ENCODE measurements at places on chromosomes 7 and 10.
A peak's percentile ranks its signal among the peaks of the same experiment; 100 is the strongest.

GRCh38 chr10:12201543-12201942 lies 5.6 kb downstream of the CDC123 start:
- no peak for DNase-seq

GRCh38 chr7:106166651-106167342 lies 54.7 kb upstream of the SYPL1 start:
- DNase-seq = no peak

- DNase-seq = no peak
Observed at GRCh38 chr7:111074748-111075146, 16.2 kb upstream of the LRRN3 start.

GRCh38 chr10:14362104-14362503 lies 31.4 kb upstream of the FRMD4A start:
- DNase-seq = no peak

DNA sequence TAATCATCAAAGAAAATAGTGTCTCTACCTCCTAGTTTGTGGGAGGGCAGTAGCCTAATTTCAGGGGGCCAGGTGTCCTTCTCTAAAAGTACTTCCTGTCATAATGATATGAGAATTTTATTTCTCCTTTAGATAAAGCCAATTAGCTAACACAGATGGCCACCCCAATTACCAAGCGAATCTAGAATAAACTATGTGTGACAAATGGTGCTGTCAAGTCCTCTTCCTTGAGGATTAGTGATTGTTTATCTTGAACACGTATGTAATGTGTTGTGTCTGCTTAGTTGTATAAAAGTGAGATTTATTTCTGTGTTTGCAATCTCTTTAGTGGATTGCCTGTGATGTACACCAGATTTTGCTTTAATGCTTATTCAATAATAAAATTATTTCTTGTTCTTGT lies 1120.0 kb downstream of the SORCS1 start:
- no peak for DNase-seq

DNA sequence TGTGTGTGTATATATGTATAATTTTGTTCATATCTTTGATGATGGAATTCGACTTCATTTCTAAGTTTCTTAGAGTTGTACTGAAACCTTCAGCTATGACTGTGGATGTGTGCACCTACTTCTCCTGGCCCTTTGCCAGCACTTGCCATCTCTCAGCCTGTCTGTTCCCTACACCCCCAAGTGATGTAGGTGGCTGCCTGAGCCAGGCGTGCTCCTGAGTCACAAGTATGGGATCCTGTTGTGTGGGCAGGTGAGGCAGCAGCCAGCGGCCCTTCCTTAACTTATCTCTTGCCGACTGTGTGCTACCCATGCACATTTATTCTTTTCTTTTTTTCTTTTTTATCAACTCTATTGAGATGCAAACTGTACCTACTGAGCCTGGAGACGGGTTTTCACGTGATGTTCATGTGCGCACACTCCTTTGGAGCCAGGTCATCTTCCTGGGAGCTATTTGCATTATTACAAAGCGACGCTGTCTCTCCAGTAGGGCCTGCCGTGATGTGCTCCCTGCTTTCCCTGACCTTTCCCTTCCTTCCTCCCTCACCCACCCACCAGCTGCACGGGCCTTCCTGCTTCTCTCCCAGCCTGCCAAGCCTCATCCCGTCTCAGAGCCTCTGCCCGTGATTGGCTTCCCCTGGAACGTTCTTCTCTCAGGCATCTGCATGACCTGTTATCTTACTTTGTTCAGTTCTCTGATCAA lies 31.3 kb upstream of the GALNT11 start:
- DNase-seq = no peak

DNA sequence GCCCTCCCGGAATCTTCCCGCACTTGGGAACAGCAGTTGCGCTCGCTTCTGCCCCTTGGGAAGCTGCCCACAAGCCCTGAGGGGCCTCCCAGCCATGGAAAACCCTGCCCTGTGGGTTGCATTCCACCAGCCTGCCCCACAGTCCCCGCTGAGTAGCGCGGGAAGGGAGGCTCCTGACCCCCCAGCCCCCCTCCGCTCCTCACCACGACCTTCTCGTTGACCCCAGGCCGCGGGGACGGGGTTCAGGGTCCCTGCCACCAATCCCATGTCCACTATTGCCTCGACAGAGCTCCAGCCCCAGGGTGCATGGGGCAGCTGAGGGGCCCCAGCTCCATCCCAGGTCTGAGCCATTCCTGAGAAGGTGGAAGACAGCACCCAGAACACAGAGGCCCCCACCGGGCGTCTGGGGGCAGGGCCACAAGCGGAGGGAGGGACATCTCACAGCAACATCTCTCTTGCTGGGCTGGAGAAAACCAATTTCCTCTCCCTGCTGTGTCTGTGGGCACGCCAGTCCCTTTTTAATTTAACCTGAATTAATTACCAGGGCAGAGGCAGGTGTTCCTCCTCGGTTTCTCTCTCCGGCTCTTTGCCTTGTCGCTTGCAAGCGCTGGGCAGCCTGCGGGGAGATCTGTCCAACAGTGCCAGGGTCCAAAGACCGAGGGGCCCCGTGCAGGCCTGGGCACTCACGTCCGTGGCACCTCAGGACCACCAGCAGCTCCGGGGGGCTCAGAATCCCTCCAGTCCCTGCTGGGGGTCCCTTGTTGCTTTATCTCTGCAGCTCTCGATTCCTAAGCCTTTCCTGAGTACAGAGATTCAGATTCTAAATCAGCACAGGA lies 57.9 kb downstream of the FOXL3 start:
- DNase-seq = no peak

DNA sequence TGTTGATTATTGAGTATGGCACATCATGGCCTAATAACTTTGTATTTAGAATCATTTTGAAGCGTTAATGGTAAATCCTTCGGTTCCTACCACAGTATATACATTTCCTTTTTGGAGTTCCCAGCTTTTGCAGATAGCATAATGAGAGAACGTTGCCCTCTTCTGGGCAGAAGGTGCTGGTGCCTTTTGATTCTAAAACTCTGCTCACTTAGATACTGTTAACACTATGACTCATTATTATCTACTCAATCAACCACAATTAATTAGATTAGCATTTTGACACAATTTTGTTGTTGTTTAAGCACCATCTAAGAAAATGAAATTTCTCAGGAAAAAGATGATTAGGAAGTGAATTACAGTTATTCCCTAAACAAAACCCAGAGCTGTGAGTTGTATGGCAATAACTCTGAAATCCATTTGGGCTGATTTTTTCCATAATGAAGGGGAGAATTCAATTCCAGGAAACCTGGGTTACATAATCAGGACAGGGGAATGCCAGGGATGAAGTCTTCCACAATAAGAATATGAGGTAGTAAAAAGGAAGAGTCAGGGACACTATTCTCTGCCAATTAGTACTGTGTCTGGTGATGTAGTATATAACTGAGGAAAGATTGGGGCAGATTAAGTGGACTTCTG lies 11.5 kb upstream of the DLD start:
- no peak for DNase-seq

GRCh38 chr7:2474813-2475677 lies 1.2 kb downstream of the GRIFIN start:
- no peak for DNase-seq

- no peak for DNase-seq
Observed at GRCh38 chr10:21519941-21520436, 5.5 kb downstream of the SKIDA1 start.

GRCh38 chr7:85324145-85324799 lies 137.4 kb upstream of the SEMA3D start:
- DNase-seq = no peak

- no peak for DNase-seq
Observed at GRCh38 chr10:28561531-28561930, 28.6 kb downstream of the WAC start.

GRCh38 chr10:16612115-16612980 lies 90.7 kb upstream of the C1QL3 start:
- no peak for DNase-seq

DNA sequence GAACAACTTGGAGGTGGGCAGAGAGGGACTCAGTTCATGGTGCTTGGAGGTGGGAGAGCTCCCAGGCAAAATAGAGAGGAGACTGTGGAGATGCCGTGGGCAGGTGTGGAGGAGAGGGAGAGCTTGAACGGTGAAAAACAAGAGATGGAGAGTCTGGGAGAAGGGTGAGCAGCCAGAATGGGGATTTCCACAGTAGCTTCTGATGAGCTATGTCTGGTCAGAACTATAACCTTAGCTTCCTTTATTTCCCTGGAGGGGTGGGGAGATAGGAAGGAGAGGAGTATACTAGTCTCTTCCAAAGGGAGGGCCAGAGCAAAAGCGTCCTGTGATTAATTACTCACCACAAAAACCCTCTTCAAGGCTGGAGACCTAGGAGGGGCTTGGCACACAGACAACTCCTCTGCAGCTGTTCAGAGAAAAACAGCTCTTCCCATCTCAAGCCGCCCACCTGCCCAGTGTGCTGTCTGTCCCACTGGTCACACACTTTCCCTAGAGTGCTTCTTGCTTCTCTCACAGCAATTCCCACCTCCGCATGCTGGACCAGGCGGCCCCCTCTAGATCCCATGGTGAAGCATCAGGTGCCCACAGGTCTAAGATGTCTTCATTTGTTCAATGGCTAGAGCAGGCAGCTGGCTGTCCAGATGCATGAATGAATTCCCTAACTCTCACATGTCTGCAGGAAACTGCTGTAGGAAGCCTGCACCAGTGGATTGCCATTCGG lies 41.9 kb downstream of the TAS2R41 start:
- DNase-seq = no peak

- no peak for DNase-seq
Observed at GRCh38 chr10:30553018-30553625, 76.4 kb downstream of the LYZL2 start.

DNA sequence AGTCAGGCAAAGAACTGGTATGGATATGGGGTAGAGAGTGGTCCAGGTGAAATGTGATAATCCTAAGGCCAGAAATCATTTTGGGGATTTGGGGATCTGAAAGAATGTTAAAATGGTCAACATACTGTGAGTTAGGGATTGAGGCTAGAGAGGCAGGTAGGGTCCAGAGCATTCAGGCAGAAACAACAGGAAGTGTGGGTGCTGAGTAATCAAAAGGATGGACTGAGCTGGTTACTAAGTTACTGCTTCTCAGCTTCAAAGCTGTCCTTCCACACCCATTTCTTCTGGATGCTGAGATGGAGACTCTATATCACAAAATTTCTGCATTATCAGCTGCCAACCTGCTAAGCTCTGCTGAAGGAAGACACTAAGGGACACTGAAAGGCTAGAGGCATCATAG lies 30.6 kb upstream of the PRKCQ start:
- DNase-seq = no peak

GRCh38 chr7:132789281-132789680 lies 213.0 kb upstream of the PLXNA4 start:
- no peak for DNase-seq

DNA sequence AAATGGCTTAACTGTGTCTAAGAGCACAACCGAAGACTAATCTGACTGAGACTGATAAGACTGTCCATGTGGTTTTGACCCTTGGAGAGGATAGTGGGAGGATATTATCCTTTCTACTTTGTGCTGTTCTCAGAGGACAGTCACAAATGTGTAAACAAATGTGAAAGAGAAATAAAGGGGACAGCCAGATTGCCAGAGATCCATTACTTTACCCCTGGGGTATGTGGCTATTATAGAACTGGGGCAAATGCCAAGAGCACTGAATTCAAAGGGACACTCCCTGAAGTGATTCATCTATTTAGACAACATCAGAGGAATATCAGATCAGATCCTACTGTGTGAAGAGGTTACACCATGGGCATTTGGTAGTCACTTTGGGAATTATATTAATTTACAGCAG lies 154.7 kb downstream of the RNLS start:
- DNase-seq = no peak

DNA sequence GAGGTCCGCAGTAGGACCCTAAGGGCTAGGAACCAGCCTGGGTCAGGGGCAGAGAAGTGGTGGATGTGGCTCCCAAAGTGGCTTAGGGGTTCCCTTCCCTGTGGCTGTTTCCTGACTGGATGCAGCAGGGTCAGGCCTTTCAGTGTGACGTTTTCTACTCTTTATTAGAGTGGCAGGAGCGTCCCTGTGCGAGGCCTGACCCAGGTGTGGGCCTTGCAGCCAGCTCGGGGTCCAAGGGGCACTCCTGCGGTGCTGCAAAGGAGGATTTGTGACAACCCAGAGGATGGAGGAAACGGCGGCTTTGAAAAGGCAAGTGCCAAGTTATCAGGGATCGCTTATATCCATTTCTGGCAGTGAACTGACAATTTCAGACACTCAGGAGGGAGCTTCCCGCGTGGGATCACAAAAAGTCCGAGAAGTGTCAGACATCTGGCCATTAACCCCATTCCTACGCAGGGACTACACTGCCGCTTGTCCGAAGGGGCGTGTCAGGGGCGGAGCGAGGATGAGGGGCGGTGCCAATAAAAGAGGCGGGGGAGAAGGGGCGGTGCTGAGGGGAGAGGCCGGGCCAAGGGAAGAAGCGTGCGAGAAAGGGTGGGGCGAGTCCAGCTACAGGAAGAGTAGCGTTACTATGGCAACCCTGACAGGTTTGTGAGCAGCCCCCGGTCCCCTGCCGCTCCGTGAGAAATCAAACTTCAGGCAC lies 98.8 kb upstream of the ZNF722 start:
- DNase-seq = peak; percentile 85

- DNase-seq = no peak
Observed at GRCh38 chr7:14807507-14807906, 95.0 kb downstream of the DGKB start.

Measured in cardiac septum (tissue), 1 donor.